Osteoblast (primary cell): ENCODE measurements at places on chromosomes 1 and 21. TPM values are rescaled to one million over a fixed set of nuclear protein-coding genes. Genes with fewer than 3 reads are reported as not detected.
A peak's percentile ranks its signal among the peaks of the same experiment; 100 is the strongest.

DNA sequence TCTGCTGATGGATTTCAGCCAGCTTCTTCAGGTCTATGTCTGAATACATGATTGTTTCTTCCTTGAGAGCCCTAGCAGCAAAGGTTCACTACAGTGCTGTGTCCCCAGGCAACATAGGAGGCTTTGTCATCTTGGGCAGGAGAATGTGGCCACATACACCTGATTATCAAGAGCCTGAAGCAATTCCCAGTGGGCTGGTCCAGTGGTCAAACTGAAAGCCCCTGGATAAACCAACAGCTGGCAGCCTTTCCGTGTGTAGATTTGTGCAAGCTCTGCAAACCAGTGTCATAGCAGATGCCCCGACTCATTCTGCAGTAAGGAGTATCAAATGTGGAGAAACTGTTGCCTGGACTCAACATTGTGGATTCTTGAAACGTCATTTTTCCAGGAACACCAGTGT lies 2.3 kb upstream of the GIPC2 start:
- peak; percentile 43 for DNase-seq

- DNase-seq: no peak
Measured at GRCh38 chr1:186689907-186690306, 9.7 kb upstream of the PTGS2 start.

DNA sequence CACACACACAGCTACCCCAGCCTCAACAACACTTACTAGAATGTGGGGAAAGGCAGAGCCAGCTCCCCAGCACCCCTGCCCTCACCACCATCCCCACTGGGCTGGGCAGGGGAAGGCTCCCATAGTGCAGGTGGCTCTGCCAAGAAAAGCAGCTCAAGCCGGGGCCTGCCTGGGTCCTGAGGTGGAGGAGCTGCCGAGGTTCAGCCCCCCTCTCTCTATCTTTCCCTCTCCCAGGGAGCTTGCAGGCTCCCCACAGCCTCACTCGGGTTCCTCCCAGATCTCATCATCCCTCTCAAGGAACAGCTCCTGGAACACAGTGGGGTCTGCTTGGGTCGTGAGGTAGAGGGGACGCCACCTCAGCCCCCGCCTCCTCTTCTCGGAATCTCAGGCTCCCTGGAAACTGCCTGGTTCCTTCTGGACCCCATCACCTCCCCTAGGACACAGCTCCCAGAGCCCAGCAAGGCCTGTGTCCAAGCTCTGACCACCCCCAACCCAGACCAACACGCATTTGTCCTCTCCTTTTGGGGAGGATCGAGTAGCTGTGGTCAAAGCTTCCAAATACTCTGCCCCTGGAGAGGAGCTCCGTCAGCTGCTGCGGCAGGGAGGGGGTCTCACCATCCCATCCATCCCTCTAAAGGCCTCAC lies 704 bp downstream of the S100A16 start:
- DNase-seq: no peak

SHISAL2A gene
- total RNA-seq: not detected in 2 replicates

SERTAD4 gene
- total RNA-seq: 2.9 and 8.0 TPM in 2 replicates

TRPM2 gene
- total RNA-seq: under 0.01 and 0.36 TPM in 2 replicates

GRCh38 chr1:83104558-83104957 lies 894.4 kb downstream of the TTLL7 start:
- no peak for DNase-seq

LCE1A gene
- total RNA-seq: not detected in 2 replicates

GRCh38 chr1:195185736-195186135 lies 1422.5 kb downstream of the KCNT2 start:
- no peak for DNase-seq

GRCh38 chr1:117089996-117090395 lies 29.9 kb downstream of the TTF2 start:
- no peak for DNase-seq

RCC1 gene
- total RNA-seq: 32.1 and 35.1 TPM in 2 replicates

- no peak for DNase-seq
Measured at GRCh38 chr1:207651583-207651982, 6.7 kb downstream of the CR1L start.

DNA sequence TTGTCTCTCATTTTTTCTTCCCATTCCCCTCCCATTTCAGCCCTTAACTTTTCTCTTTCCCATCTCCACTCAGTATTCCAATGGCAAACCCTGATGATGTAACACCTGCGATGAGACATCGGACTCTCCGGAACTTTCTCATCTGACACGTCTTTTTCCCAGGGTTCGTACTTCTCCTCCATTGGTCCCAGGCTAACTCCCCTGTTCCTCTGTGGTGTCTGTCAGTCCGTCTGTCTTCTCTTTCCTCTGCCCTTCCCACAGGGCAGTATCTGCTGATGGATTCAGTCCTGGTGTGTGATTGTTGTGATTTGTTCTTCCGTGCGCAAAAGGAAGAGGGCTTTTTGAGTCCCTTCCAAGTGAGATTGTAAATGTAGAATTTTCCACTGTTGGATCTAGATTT lies 27.7 kb downstream of the VANGL2 start:
- no peak for DNase-seq

DNA sequence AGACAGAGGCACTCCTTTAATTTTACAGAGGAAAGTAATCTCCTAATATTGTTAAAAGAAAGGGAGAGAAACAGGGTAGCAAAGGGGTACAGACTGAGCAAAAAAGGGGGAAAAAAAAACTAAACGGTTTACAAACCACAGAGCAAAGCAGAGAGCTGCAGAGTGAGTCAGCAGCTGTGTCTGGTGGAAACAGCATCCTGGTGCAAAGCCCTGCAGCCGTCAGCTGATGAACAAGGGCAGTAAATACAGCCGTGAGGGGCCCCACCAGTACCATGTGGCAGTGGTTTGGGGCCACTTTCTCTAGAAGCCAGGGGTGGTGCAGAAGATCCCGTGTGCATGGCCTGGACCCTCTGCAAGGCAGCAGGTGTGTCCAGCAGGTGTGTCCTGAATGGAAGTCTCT lies 111.3 kb downstream of the ERG start:
- DNase-seq: peak; percentile 63

- no peak for DNase-seq
Measured at GRCh38 chr1:147472966-147473732, 68.2 kb upstream of the BCL9 start.

GRCh38 chr1:70041317-70042045 lies 163.9 kb downstream of the LRRC40 start:
- DNase-seq: no peak

OR2T35 gene
- total RNA-seq: not detected in 2 replicates

- peak; percentile 84 for DNase-seq
Measured at GRCh38 chr1:94713472-94714141, 106.5 kb upstream of the SLC44A3 start.

- no peak for DNase-seq
Measured at GRCh38 chr1:62228883-62229187, 34.2 kb downstream of the L1TD1 start.

RAB42 gene
- total RNA-seq: 5.0 and 5.1 TPM in 2 replicates

- DNase-seq: no peak
Measured at GRCh38 chr1:70358921-70359564, 4.5 kb upstream of the ANKRD13C start.

GRCh38 chr1:87464022-87464490 lies 135.4 kb downstream of the LMO4 start:
- DNase-seq: no peak

SAMSN1 gene
- total RNA-seq: under 0.01 TPM in 1 of 2 replicates, not detected in the other

DNA sequence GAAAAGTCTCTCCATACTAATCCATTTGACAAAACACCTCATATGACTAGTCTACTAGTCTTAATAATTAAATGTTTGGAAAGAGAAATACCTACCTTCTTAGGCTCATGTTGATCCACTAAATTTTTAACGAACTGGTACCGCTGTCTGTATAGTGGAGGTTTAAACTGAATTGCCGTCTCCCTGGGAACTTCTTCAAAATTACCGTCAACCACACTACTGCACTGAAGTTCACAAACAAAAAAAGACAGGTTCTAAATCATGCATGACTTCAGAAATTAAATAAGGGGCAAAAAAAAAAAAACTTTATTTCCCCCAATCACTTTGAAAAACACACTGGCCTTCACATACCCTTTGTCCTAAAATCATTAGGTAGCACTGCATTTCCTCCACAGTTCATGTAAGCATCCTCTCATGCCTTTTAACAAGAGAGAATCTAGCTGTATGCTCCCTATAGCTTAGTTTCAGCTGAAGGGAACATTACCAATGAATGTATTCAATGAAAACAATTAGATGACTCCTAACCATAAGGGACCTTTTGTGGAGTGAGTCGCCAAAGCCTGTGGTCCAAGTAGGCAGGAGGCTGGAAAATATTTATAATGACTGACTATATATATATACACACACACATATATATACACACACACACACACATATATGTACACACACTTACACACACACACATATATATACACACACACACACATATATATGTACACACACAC lies 3.4 kb downstream of the HENMT1 start:
- DNase-seq: no peak
